ENCODE measurements at places on chromosomes 6 and 20.

DNA sequence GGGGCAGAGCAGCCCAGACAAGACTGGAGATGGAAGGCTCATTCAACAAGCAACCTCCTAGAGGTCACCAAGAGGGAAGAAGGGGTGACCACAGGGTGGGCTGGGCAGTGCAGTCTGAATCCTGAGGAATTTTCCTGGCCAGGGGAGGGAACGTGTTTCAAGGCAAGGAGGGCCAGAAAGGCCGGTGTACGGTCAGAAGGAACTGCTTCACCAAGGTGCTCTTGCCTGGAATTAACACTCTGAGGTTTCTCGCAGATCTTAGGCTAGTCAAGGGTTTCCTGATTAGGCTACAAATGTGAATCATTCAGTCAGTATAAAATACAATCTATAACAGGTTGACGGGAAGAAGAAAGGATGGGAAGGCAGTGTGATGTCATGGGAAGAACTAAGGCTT, 199.3 kb downstream of the LRFN2 start:
- DNase-seq, result no peak

- no peak for DNase-seq
Observed at GRCh38 chr20:36091561-36092397, 62.8 kb upstream of the EPB41L1 start.

- no peak for DNase-seq
Observed at GRCh38 chr6:139863964-139864363, 489.5 kb upstream of the CITED2 start.

DNA sequence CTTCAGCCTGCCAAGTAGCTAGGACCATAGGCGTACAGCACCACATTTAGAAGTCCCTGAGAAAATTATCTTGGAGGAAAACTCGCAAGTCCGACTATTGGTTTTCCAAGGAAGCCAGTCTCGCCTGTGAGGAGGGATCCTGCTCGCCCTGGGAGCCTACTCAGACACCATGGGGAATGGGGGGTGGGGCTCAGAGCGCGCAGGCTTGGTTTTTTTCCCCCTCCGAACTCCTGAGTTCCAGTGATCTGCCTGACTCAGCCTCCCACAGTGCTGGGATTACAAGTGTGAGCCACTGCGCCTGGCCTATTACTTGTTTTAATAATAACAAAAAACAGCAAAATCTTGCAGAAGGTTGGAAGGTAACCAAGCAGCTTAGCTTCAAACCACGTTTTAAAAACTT, 153.7 kb downstream of the OR2B2 start:
- DNase-seq, result no peak

DNA sequence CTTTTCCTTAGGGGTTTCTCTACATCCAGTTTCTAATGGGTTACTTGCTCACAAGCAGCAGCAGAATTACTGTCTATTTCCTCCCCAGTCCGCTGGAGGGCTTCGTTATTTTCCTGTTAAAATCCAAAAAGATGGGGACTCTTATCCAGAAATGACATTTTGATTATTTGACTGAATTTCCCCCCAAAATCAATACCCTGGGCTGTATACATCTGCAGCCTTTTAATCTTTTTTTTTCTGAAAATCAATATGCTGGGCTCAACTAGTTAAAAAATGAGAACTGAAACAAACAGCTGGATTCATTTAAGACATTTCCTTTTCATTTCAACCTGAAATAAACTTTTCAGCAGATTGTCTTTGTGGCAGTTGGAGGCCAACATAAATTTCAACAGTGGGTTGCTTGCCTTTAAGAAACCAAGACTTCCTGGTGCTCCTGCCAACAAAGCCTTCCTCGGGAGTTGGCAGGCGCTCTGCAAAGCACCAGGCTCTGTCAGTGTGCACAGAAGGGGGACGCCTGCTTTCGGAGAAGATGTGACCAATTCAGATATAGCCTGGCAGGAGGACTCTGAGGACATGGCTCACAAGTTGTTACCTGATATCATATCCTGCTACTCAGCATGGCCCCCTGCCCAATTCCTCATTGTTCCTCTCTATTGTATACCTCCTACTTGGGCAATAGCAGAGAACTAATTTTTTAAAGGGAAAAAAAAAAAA, 204.7 kb upstream of the ARG1 start:
- DNase-seq, result no peak

DNA sequence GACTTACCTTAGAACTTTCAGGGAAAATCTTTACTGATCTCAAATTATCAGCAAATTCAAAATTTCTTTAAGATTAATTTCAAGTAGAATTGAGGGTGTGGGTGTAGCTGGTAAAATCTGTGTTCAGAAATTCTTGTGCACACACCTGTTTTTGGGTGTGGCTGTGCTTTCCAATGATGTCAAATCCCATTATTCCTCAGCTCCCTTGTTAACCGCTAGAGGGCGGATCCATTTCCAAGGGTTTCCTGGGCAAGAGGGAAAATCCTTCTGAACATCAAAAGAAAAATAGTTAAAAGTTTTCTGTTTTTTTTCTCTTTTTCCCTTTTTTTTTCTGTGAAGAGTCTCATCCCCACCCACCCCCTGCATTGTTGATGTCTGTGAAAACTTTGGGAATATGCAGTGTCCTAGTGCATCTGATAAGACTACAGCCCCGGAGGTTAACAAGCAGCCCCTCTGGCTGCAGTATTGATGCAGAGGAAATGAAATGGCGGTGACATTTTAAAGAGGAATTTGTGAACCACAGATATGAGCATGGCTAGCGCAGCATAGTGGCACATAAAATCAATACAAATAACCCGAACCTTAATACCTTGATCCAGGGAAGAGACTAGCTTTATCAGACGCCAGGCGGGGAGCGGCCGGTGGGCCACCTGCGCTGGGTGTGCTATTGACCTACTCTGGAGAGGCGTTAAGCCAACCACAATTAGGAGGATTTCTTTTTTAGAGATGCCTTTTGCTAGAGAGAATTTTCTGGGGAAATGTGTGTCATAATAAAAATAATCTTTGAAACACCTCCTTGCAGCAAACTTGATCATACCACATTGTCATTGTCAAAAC, 130.9 kb downstream of the FOXA2 start:
- no peak for DNase-seq

DNA sequence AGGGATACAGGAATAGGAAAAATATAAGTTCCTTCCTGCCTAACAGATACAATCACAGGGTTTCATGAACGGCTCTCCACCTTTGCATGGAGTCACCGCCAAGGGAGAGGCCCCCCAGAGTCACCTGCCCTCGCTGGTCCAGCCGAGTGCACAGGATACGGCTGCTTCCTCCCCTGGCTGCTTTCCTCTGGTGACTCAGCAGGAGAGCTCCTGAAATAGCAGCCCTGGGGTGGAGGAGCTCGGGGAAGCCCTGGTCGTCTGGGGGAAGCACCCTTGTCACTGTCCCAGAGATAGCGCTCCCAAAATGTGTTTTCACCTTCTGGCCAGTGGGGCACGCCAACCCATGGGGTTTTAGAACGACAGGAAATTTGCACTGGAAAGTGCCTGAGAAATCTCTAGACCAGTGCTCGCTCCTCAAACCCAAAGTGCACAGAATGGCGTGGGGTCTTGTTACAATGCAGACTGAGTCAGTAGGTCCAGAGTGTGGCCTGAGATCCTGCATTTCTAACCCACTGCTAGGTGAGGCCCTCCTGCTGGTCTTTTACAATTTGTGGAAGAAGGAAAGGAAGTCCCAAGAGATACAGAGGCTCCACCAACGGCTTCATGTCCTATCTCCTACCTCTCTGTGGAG, 35.9 kb upstream of the FAM50B start:
- DNase-seq, result no peak

DNA sequence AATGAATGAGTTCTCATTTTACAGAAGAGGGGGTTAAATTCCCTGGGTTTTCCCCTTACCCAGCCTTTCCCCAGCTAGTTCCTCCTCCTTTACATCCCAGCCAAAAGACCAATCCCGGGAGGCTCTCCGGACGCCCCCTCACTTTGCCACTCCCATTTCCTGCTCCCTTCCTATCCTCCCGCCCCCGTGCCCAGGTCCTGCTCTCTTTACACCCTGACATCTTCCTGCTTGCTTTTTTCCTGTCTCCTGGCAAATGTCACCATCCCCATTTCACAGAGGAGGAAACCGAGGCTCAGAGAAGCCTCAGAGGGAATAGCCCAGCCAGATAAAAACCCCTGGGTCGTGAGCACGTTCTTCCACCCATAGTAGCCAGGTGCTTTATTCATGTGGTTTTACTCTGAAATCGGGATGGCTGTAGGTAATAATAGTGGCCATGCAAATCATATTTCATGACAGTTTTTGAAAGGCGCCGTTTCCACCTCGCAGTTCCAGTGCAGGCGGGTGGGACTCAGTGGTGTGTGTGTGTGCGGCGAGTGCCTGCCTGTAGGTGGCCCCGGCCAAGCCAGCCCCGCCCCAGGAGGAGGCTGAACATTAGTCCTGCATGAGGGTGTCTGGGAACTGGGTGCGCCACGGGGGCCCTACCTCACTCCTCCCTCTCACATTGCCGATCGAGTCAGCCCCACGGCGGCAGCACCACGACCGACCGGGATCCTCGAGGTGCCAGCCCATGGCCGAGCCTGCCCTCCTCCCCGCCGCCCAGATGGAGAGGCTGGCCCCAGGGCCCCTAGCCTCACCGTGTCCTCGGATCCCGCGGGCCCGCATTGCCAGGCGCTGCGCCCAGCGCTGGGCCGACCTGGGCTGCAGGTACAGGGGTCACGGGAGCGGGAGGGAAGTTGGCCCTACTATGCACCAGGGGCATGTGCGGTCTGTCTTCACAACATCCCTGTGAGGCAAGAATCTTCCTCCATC, at the start of gene ARHGAP40:
ARHGAP40 (plus strand) TSS at position 594 of the 969 bp plus-strand sequence.
- no peak for DNase-seq

DNA sequence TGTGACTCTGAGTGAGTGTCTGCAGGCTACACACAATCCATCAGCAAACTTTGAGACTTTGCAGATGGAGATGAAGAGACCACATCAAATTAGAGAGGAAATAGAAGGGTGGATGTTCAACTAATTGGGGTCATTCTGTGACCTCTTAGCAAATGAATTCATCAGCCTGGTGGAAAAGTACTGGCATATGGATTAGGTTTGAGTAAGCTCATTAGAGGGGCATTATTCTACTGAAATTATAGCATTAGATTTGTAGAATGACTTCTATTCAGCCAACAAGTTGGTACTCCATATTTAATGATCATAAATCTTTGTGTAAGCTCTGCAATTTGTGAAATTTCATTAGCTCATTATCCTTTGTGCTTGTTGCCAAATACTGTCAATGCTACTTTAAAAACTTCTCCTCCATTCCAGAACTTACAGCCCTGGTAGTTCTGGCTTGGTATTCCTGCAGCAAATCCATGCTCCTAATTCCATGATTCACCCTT, 63.8 kb downstream of the ADTRP start:
- no peak for DNase-seq

All from activated T-helper 1 cell treated with anti-CD3 and anti-CD28 coated beads, Interleukin-2, amount 50 U/mL, for 16 hours (primary cell).